ENCODE measurements at places on chromosomes 1 and 21.
A peak's percentile ranks its signal among the peaks of the same experiment; 100 is the strongest.

DNA sequence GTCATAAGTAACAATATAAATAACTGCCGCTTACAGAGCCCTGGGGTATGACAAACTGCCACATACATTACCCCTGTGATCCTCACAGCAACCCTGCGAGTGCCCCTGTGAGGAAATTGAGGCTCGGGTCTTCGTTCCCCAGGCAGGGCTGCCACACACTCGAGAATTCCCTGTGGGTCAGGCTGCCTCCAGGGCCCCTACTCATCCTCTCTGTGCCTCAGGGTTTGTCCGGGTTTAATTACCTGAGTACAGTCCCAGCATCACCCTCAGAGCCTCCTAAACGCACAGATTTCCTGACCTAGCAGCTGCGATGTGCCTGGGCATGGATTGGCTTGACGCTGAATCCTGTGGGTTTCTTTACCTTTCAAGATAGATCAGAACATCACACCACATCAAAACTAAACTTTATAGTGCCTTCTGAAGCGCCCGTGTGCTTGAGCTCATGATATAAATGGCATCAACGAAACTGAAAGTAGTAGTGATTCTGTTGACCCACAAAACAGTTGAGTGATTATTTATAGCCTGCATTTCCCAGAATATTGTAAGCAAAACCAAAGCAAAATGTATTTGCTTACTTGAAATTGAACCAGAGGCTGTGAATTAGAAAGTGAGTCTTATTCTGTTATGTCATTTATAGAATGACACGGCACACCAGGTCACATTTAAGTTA is 14.0 kb downstream of the SLC37A1 start:
- peak; percentile 41 for DNase-seq

DNA sequence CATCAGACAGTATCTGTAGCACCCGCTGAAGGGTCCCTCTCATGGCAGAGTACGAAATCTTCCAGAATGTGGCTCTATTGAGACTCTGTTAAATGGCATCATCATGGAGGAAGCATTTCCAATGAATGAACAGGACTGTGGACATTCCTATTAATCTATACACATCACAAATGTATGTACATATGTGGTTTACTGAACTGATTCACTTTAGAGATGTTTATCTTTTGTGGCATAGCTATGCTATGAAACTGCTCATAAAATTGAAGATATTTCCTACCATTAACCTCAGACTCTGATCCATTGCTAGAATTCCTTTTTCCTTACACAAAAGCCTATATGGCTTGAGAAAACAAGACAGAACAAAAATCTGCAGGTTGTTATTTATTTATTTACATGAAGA is 259.6 kb upstream of the RRP15 start:
- DNase-seq, result no peak

DNA sequence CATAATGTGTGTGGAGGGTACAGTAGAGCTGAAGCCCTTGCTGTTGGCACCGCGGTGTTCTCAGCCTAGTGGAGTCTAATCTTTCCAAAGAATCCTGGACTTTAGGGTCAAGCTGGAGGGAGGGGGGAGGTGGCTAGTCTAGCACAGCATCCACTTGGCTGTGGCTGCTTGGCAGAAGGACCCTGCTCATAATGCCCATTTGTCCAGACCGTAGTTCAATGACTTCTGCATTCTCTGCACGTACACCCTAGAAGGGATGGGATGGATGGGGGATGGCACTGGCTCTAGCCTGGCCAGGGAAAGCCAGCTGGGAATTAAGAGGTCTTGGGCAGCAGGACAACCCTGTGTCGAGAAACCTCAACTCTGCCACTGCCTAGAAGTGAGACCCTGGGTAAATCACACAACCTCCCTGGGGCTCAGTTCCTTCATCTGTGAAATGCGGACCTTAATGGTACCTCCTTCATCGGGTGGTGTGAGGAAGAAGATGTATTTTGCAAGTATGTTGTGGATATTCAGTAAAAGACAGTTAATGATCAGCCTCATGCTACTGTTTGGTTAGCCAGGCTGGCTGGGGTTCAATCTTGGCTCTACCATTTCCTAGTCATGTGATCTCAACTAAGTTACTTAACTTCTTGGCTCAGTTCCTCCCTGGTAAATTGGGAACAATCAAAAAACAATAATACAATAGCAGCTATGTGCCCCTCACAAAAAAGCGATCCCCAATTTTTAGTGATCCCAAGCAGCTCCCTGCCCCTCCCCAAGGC is 27.2 kb upstream of the CLIC4 start:
- DNase-seq, result no peak

- peak; percentile 44 for DNase-seq
These were observed 128.5 kb upstream of the HNRNPU start for GRCh38 chr1:244992833-244993232.

GRCh38 chr1:207002724-207003146 is 29.8 kb downstream of the C1orf116 start:
- DNase-seq, result peak; percentile 94

- DNase-seq, result no peak
These were observed 88.4 kb downstream of the GTF2B start for GRCh38 chr1:88802950-88803349.

DNA sequence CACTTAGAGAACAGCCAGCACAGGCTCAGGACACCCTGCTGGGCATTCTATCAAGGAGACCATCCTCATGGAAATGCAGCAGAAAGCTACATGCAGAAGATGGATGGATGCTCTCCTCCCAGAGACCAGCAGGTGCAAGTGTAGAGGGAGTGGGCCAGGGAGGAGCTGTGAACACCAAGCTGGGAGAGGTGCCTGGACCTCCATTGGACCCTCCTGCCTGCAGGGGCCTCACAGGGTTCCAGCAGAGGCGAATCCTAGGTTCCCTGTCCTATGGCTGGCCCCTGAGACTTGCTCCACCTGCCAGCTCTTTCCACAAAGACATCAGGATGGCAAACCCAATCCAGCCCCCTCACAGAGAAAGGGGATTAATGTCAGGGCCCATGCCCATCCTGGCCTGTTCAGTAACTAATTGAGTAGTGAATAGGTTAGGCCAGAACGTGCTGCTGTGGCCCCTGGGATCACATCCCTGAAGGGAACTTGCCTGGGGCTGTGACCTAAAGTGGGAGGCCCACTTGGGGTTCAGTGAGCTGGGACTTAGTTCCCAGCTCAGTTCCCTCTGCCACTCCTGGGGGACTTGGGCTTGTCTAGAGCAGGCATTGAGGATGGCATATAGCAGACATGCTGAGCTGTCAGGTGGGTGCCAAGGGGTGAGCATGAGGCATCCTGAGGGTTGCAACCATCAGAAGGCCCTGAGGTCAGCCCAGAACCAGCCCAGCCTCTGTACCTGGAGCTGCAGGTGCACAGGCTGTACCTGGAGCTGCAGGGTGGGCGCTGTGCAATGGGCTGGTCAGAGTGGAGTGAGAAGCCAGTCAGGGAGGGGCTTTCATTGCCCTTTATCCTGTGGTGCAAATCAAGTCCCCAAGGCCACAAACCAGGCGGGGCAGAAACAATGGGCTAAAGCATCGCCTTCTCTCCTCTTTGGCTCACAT is 22.9 kb upstream of the ZNF678 start:
- DNase-seq, result no peak

GRCh38 chr1:151475175-151475574 is 15.9 kb upstream of the POGZ start:
- DNase-seq, result no peak

DNA sequence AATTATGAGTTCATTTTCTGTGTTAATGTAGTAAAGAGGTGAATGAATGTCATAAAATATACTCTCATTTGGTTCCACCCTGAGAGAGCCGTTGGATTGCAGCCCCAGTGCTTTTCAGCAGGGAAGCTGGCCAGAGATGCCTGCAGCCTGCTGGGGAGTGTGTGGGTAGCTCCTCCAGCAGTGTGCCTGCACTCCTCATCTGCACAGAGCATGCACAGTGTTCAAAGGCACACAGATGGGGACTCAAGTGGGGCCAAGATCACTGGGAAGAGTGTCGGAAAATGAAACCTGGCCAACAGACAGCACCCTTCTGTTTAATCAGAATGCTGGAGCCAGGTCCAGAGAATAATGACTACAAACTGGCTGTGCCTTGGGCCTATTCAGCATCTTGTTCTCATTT is 206.8 kb downstream of the ST6GALNAC3 start:
- no peak for DNase-seq
